ENCODE measurements at places on chromosomes 2 and 18. TPM values are rescaled to one million over a fixed set of nuclear protein-coding genes. Genes with fewer than 3 reads are reported as not detected.

SLC8A1 gene
- polyA plus RNA-seq: not detected

- H3K36me3 ChIP-seq: no peaks in the 10 kb centered on the region
- no peaks in the 10 kb centered on the region for H3K27me3 ChIP-seq
- no peaks in the 10 kb centered on the region for H3K4me1 ChIP-seq
These were observed 12.3 kb downstream of the CALCRL start for GRCh38 chr2:187435756-187436155.

- H3K4me1 ChIP-seq: no peaks in the 10 kb centered on the region
- H3K4me3 ChIP-seq: no peak overlapping the region
- H3K36me3 ChIP-seq: no peaks in the 10 kb centered on the region
- no peak for DNase-seq
- no peaks in the 10 kb centered on the region for H3K27me3 ChIP-seq
These were observed 304.2 kb downstream of the CYP26B1 start for GRCh38 chr2:71843391-71843850.

DNA sequence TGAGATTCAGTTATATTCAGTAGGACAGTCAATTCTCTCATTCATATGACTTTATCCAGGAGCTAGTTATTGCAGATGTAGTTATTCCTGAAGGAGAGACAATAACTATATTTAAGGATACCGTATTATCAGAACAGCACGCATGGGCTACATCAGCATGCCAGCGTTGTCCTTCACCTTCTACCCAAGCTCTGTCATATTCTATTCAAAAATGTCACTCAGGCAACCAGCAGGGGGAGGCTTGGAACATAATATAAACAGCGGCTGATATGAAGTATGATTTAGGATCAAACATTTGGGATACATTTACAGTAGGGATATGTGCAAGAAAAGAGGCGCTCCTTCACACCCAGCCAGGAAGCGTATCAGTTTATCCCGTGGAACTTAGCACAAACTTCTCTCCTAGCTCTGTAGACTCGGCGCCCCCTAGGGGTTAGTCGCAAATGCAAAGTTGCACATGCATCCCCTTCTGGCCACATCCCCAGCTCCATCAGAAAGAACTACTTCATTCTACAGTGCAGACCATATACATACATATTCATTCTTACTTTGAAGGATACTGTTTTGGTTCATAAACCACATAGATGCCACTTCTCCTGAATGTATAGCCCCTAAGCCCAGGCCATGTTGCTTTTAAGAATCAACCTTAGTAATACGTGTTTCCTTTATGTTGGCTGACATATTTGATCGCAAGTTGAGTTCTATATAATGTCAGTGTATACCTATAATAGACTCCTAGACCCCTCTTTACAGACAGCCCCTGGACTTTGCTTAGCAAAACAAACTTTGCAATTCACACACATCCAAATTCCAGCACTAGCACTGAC, 759.4 kb downstream of the ADCYAP1 start:
- H3K27ac ChIP-seq: no peak overlapping the region
- H3K36me3 ChIP-seq: no peaks in the 10 kb centered on the region
- H3K4me1 ChIP-seq: no peaks in the 10 kb centered on the region
- no peak for DNase-seq
- H3K27me3 ChIP-seq: no peaks in the 10 kb centered on the region

UGP2 gene
- 224 TPM for polyA plus RNA-seq

ACMSD gene
- not detected for polyA plus RNA-seq

GRCh38 chr2:237819231-237819630, 20.7 kb downstream of the RBM44 start:
- no peaks in the 10 kb centered on the region for H3K27me3 ChIP-seq
- no peak for DNase-seq
- H3K4me3 ChIP-seq: no peak overlapping the region
- H3K4me1 ChIP-seq: no peaks in the 10 kb centered on the region

GRCh38 chr2:180694445-180695421, 285.7 kb upstream of the UBE2E3 start:
- no peaks in the 10 kb centered on the region for H3K4me1 ChIP-seq
- no peak for DNase-seq
- H3K36me3 ChIP-seq: no peaks in the 10 kb centered on the region
- no peak overlapping the region for H3K27ac ChIP-seq
- H3K27me3 ChIP-seq: no peaks in the 10 kb centered on the region

CPLX4 gene
- polyA plus RNA-seq: not detected

GRCh38 chr2:96548558-96549465, 12.3 kb downstream of the ARID5A start:
- no peak for DNase-seq
- H3K27me3 ChIP-seq: no peaks in the 10 kb centered on the region
- H3K36me3 ChIP-seq: peaks cover 40% of the 10 kb centered on the region

- no peak for DNase-seq
- H3K27ac ChIP-seq: no peak overlapping the region
- no peaks in the 10 kb centered on the region for H3K36me3 ChIP-seq
- H3K4me3 ChIP-seq: no peak overlapping the region
- no peaks in the 10 kb centered on the region for H3K27me3 ChIP-seq
These were observed 362.2 kb upstream of the NXPH2 start for GRCh38 chr2:139142252-139142880.

All from CD4-positive, alpha-beta memory T cell (primary cell).